Smooth muscle cell of the brain vasculature (primary cell): ENCODE measurements at places on chromosomes 7 and 10.

DNA sequence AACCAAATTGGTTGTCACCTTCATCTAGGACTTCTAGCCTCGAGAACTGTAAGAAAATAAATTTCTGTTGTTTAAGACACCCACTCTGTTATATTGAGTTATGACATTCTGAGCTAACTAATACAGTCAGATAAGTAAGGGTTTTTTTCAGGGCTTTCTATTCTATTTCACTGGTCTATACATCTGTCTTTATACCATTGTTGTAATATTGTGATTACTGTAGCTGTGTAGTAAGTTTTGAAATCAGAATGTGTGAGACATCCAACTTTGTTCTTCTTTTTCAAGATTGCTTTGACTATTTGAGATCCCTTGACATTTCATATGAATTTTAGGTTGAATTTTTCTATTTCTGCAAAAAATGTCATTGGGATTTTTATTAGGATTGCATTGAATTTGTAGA, 7.5 kb downstream of the IFIT1 start:
- no peak for DNase-seq

DNA sequence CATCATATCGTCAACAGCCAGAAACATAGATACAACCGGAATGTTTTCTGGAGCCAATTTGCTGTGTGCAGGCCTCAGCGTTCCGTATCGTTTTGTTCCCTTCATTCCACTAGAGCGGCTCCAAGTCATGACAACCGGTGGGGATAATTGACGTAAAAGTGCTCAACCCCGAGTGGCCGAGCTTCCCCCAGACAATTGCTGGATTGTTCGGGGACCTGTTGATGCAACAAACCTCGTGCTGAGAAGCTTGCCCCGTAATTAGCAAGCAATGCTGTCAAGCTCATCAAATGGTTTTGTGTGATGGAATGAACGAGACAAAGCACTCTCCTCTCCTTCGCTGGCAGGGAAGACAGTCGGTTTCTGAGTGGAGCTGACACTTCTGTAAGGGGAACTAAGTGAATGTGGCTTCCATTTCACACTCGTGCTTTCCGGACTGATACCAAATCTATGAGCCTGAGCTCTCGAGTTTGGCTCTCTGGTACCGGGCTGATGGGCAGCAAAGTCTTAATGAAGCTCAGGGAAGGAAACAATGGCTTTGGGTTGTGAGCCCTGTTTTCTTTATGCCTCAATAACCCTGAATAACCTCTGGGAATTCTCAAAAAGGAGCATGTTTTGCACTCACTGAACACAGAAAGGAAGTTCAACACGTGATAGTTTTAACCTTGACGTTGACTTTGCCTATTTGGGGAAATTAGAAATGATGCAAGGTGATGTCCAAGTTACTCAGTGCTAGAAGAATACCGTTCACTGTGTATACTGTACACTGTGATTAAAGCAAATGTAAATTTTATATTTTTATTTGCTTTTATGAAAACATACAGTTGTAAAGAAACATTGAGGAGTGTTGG, 220.5 kb downstream of the BAMBI start:
- DNase-seq: no peak

DNA sequence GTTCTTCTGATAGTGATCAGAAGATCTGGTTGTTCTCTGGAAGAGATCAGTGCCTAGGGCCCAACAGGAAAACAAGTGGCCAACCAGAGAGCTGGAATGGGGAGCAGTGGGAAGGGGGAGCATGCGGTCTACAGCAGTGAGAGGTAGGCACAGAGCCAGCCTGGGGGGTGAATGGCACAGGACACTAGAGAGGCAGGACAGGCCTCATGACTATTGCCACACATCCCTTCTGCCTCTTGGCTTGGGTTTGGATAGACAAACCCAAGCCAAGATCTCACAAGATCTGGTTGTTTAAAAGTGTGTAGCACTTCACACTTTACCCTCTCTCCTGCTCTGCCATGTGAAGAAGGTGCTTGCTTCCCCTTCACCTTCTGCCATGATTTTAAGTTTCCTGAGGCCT, 224.4 kb downstream of the ARHGAP12 start:
- no peak for DNase-seq

DNA sequence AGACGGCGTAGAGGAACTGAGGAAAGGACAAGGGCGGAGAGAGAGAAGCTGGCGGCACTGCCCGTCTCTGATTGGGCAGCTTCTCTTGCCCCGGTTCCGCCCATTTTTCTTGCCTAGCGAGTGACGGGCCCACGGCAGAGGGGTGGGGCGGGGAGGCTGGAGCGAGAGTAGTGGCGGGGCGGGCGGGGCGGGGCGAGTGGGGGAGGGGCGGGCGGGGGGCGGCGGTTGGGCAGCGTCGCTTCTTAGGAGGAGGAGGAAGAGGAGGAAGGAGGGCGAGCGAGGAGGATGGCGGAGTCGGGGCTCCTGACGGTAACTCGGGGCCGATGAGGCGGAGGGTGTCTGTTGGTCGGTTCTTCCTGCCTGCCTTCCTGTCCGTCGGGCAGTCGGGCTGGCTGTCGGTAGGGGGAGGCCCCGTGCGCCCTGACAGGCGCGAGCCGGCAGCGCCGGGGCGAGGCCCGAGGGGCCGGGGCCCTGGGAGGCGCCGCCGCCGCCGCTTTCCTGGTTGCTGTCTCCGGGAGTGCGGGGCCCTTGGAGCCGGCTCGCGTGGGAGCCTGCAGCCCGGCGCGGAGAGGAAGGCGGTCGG, at the start of gene SHOC2:
SHOC2 (plus strand) TSS at position 256 of the 583 bp plus-strand sequence. CDS start 44,755 bp downstream, outside the sequence.
- no peak for DNase-seq

DNA sequence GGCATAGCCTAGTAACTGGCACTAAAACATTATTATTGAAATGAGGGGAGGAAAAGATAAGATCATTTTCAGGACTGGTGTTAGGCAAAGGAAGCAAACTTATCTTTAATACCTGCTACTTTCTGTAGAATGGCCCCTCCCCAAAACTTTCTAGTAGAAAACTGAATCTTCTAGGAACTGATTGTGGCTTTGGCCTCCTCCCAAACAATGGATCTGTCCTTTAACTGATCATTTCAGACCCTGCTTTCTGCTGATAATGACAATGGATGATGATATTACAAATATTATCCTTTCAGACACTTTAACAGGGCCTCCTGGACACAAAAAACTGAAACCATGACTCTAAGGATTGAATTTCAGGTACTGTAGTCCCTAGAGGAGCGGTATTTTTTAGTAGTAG, 55.1 kb downstream of the EZH2 start:
- DNase-seq: no peak

- no peak for DNase-seq
These were observed 616.6 kb downstream of the XPNPEP1 start for GRCh38 chr10:109306698-109307097.

GRCh38 chr7:113402482-113402881, 284.1 kb upstream of the SMIM30 start:
- DNase-seq: no peak

DNA sequence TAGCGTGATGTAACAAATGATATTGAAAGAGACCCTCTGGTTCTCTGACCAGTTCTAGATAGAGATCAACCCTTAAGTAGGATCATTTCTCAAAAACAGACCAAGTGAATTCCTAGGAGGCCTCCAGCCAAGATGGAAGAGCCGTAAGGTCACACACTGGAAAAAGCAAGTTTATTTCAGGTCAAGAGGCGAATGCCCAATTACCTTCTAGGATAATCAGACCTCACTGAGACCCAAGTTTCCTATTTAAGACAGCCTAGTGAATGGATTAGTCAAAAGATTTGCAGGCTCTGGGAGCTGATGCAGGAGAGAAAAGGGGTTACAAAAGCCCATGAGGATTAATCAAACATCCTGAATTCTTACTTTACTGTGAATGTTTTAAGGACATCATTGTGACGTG, 486.1 kb upstream of the NRP1 start:
- no peak for DNase-seq

- no peak for DNase-seq
These were observed 2.1 kb upstream of the SHTN1 start for GRCh38 chr10:117007080-117007479.

DNA sequence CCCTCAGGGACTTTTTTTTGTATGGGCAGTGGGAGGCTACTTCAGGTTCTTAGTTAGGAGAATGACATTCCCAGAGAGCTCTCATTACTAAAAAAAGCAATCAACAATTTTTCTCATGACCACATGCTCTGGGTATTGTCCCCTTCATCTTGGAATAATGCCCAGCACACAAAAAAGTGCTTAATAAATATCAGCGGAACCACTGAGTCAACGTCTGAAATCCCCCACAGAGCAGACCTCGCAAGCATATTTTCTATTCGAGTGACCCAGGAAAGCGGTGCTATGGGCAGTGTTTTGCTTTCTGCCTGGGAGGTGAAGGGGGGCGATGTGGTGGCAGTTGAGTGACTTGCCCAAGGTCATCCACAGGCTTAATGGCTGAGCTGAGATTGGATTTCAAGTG, 493.4 kb upstream of the ZMIZ1 start:
- DNase-seq: no peak

GRCh38 chr7:23418046-23418445, 52.2 kb downstream of the IGF2BP3 start:
- peak; percentile 18 for DNase-seq

DNA sequence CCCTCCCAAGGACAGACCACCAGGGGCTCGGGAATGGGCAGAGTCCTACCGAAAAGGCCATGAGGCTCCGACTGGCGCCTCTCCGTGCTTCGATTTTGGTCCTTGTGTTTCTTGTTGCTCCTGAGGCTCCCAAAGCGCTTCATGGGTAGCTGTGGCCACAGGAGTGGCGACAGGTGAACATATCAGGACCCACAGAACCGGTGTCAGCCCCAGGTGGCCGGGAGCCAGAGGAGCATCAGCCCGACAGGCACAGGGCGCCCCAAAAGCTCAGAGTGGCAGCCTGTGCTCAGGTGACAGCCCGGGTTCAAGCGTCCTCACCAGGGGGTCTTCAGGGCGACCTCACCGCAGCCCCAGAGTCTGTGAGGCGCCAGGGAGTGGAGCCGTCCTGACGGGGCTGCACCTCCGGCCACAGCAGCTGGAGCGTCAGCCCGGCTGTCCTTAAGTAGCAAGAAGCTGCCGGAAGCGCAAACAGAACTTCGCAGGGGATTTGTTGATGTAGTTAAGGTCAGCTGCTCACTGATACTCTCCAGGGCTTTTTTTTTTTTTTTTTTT, 141.0 kb downstream of the PRKAG2 start:
- DNase-seq: no peak
